ENCODE measurements at places on chromosomes 3 and 15.
A peak's percentile ranks its signal among the peaks of the same experiment; 100 is the strongest.

DNA sequence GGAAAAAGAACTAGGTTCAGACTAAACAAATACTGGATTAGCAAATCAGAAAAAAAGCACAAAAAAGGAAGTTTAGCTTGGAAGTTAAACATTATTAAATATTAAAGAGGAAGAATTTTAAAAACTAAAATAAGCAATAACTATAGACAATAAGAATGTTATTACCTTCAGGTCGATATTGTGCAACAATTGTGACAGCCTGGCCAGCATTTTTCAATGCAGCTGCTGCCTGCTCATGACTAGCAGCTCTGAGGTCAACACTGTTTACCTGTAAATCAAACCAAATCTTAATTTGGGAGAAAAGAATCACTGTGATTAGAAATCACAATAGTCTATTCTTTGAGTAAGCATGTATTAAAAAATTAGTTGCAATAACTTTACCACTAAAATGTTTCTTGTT is 75.1 kb upstream of the MELTF start:
- no peak for DNase-seq

- no peak for DNase-seq
These were observed 6.6 kb downstream of the ZBED2 start for GRCh38 chr3:111588527-111588926.

- no peak for DNase-seq
These were observed 151.1 kb downstream of the CTNNB1 start for GRCh38 chr3:41350441-41350840.

- DNase-seq, result no peak
These were observed 13.0 kb upstream of the CTXND1 start for GRCh38 chr15:80265021-80265420.

DNA sequence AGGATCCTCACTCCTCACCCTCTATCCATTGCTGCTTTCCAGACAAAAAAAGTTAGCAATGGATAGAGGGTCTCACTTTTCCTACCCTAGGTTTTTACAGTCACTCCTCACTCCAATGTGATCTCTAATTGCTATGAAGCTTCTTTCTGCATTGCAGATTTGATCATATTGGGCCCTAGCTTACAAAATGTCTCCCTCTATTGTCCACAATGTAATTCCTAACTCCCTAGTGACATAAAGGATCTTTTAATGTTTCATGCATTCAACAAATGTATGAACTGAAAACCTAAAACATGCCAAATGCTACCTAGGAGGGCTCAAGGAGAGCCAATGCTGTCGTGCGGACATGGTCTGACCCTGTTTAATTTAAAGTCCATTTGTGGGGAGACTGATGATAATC is 234.8 kb downstream of the CADM2 start:
- no peak for DNase-seq

- no peak for DNase-seq
These were observed 23.4 kb upstream of the GATM start for GRCh38 chr15:45401665-45402161.

GRCh38 chr15:76986743-76987142 is 8.2 kb upstream of the PSTPIP1 start:
- DNase-seq, result no peak

DNA sequence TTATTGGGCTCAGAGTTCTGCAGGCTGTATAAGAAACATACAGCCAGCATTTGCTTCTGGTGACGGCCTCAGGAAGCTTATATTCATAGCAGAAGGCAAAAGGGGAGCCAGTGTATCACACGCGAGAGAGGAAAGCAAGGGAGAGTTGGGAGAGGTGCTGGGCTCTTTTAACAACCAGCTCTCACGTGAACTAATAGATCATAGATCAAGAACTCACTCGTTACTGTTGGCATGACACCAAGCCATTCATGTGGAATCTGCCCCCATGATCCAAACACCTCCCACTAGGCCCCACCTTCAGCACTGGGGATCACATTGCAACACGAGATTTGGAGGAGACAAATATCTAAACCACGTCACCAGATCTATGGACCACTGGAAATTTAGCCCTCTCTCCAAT is 70.2 kb downstream of the TIPARP start:
- DNase-seq, result no peak

DNA sequence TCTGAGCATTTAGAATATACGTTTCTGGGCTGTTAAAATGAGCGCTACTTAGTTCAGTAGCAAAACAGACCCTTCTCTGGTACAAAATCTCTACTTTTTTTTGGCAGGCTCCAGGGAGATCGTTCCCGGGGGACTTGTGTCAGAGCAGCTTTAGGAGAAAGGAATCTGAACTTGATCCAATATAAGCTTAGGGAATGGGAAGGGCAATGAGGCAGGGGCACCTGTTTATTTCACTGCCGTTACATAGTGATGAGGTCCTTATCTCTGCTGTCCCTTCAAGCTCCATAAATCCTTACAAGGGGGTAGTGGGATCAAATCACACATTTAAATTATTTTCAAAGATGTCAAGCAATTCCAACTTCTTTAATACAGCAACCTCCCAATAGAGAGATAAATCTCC is 128.7 kb upstream of the BNIP2 start:
- DNase-seq, result no peak

GRCh38 chr3:187728248-187728647 is 17.0 kb downstream of the BCL6 start:
- DNase-seq, result no peak

DNA sequence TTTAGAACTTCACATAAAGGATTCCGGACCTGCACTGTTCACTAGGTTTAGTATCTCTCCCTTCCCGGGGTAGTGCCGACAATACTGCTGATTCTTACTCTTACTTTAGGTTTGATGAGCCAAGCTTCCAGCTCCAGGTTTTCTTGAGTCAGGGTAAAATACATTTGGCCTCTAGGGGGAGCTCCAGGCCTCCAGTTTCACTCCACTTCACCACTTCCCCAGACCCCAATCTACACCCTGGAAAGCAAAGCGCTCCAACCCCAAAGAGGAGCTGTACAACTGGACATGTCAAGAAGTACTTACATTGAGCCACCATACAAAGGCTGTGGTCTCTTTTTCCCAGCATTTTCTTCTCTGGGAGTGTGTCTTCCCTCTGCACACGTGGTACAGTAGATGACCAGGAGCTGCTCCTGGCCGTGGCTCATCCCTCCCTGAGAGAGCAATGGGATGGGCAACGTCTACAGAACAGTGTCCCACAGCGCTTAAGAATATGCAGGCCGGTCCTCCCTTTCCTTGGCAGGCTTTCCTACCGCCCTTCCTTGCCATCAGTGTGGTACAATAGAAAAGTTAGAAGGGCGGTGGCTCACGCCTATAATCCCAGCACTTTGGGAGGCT is 93.9 kb upstream of the CCDC80 start:
- peak; percentile 75 for DNase-seq

DNA sequence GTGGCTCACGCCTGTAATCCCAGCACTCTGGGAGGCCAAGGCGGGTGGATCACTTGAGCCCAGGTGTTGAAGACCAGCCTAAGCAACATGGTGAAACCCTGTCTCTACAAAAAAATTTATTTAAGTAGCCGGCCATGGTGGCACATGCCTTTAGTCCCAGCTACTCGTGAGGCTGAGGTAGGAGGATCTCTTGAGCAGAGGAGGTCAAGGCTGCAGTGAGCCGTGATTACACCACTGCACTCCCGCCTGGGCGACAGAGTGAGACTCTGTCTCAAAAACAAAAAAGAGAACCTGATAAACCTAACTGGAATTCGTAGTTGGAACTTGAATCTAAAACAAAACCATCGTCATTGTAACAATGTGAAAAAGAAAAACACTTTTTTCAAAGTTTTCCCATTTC is 57.1 kb downstream of the TCAIM start:
- DNase-seq, result no peak

DNA sequence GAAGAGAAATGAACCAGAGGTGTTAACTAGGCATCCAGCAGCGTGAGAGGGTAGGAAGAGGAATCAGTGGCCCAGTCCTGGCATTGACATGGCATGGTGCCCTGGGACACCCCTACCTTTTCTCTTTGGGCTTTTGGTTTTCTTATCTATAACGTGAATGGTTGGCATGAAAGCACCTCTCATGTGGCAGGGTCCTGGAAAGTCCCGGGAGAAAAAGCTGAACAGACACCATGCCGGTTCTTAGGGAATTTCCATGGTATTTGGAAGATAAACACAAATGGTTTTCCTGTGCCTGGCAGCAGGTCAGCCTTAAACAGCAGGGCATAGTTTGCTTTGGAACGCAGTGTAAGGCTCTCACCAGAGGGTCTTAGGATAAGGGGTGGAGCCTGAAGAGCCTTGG is 15.4 kb downstream of the ARNT2 start:
- DNase-seq, result peak; percentile 43

- no peak for DNase-seq
These were observed 23.1 kb upstream of the MTMR10 start for GRCh38 chr15:31014608-31014925.

DNA sequence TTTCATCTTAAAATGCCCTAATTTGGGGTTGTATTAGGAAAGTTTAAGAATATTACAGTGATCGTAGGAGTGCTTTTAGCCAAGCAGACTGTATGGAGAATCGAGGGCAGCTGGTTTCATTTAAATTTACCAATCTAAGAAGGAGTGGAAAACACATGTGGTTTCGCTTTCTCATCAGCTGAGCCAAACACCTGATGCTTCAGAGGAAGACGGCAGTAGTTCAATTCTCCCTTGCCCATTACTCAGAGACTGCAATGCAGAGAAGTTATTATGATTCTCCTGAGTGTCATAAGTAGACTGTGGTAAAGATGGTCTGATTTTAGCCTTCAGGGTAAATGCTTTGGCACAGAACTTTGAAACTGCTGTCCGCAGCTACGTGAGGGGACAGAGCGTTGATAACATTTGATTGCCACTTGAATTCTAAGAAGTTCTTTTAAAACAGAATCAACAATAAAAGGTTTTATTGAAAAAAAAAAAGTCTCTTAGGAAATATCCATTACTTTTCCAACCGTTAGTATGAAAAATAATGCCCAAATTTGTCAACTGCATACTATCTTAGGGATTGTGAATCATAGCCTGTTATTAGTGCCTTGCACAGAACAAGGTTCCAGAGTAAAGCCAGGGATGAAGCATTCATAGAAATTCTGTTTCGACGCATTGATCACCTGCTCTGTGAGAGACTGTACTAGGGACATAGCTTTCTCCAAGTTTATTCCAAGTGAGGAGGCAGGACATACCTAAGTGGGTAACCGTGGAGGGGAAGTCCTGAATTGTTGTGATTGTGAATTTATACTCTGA is 25.6 kb downstream of the LYSMD4 start:
- peak; percentile 43 for DNase-seq

- DNase-seq, result no peak
These were observed 775 bp downstream of the CCNDBP1 start for GRCh38 chr15:43186003-43186353.

DNA sequence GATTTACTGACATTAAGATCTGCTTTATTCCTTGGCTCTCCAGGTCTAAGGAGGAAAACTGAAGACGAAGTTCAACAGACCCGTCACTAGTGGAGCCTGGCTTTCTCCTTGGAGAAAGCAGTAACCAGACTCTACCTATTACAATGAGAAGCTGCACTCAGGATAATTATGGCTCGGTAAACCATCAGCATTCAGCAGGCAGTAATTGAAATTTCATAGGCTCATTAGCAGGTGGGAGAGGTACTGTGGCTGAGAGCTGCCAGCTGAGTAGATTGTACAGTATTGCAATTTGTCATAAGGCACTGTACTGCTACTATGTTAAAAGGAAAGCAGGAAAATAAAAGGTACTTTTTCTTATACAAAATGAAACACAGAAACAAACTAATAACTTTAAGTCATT is 51.2 kb downstream of the CHAC1 start:
- no peak for DNase-seq

- DNase-seq, result no peak
These were observed 21.1 kb upstream of the SLC41A3 start for GRCh38 chr3:126104742-126105605.

GRCh38 chr3:171804618-171805389 is 5.5 kb downstream of the PLD1 start:
- DNase-seq, result peak; percentile 83

DNA sequence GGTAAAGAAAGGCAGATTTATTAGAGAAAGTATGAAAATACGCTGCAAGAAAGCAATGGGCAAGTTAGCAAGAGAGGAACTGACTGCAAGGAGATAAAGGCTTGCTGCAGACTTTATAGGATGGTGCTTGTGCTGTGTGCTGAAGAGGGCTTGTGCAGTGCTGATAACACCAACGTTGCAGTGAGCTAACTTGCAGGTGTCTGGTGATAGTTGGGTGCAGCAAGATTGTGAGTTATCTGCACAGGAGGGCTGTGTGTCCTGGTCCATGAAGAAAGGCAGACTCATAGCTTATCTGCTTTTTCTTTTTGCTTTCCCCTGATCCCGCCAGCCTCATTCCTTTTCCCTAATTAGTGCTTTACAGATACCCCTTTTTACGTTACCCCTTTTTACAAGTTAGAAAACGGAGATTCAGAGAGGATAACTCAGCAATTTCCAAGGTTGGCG is 58.0 kb upstream of the ZNF148 start:
- no peak for DNase-seq

DNA sequence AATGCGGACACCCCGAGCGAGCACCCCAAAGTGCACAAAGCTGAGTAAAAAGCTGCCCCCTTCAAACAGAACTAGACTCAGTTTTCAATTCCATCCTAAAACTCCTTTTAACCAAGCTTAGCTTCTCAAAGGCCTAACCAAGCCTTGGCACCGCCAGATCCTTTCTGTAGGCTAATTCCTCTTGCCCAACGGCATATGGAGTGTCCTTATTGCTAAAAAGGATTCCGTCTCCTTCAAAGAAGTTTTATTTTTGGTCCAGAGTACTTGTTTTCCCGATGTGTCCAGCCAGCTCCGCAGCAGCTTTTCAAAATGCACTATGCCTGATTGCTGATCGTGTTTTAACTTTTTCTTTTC is 5.3 kb downstream of the BHLHE40 start:
- DNase-seq, result peak; percentile 53

DNA sequence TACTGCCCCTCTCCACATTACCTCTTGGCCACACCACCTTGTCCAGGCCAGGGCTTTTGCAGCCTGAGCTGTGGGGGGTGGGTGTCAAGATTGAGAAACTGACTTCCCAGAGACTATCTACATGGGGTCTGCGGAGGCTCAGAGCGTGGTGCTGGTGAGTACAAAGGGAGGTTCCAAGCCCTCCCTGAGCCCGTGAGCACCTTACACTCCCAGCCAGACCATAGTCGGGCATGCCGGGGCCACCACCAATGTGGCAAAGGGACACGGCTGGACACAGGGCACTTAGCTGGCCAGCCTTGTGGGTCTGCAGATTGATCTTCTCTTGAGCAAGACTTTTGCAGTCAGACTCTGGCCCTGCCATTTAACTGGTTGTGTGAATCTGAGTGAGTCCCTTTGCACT is 74.1 kb upstream of the GATA2 start:
- no peak for DNase-seq

- peak; percentile 30 for DNase-seq
These were observed at the start of gene DLL4 for GRCh38 chr15:40928821-40929659. DLL4 (plus strand) TSS chr15:40929340; CDS start chr15:40929669, 329 bp downstream.
